ENCODE measurements at places on chromosomes 16 and 17.

- no peak for DNase-seq
Observed at GRCh38 chr17:57682701-57683100, 62.4 kb downstream of the CCDC182 start.

GRCh38 chr17:17516941-17517720, 20.9 kb upstream of the RASD1 start:
- no peak for DNase-seq

DNA sequence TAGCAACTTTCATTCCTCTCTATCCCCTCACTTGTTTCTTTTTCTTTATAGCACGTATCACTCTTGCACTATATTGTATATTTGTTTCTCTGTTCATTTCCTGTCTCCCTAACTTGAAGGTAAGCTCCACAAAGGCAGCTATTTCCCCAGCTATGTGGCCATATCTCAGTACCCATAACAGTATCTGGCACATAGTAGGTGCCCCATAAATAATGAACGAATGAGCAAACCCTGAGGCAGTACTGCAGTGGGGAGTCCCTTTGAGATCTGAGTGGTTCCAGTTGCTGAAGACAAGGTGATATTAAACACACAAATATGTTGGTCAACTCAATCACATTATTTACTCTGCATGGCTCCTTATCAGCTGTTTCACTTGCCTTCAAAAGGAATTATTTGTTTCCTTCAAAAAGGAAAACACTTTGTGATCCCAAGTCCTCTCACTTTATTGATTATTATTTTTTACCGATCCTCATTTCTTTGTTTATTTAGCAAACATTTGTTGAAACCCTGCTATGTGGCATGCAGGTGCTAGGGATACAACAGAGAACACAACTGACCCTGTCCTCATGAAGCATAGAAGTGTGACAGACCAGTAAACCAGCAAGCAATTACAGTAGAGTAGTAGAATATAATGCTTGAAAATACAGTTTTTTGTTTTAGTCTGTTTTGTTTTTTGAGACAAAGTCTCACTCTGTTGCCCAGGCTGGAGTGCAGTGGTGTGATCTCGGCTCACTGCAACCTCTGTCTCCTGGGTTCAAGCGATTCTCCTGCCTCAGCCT, 5.7 kb upstream of the ADAP2 start:
- no peak for DNase-seq

DNA sequence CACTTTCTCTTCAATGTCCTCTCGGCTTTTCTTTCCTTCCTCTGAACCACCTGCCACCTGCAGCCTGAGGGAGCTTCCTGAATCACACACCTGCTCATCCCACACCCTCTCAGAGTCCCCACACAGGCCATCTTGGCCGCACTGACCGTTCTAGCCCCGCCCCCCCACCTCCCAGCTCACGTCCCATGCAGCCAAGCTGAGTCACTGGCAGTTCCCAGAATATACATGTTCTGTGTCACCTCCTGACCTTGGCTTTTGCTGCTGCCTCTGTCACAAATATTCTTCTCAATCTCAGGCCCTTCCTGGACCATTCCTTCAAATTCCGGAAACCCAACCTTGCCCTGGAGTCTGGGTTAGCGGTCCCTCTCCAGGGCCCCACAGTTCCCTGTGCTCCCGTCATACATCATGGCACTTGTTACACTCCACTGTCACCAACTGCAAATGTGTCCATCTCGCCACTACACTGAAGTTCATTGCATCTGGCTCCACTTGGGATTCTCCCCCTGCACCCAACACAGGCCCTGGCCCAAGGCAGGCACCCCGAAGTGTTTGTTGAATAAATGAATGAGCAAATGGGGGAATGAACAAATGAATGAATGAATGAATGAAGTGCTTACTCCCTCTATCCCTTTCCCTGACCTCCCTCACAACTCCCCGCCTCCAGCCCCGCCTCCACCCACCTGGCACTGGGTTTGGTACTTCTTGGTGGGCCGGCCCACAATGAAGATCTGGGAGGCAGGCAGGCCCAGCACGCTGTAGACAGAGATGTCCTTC, 12.8 kb downstream of the PIMREG start:
- no peak for DNase-seq

DNA sequence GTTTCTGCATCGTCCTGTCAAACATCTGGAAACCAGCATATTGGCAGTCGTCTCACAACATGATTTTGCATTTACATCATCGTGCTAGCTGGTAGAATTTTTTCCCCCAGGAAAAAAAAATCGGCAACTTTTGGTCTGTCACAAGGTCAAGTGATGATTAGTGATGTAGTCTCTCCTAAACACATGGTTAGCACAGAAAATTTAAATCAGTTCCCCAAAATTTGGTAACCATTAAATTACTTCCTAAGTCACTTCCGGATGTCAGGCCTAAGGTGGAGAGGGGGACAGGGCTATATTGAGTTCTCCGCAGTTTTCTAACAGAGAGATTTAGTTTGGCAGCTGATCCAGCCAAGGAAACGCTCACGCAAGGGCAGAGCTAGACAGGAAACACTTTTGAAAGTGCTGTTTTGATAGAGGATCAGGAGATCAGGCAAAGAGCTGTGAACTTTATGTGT, 271.0 kb upstream of the TBX2 start:
- no peak for DNase-seq

GRCh38 chr16:66541388-66542355, 8.2 kb downstream of the TK2 start:
- DNase-seq, result no peak
